ENCODE measurements at places on chromosomes 4 and X. TPM values are rescaled to one million over a fixed set of nuclear protein-coding genes. Genes with fewer than 3 reads are reported as not detected.

The RPL9 gene
- 1,444 TPM for total RNA-seq

The MMAA gene
- 8.3 TPM for total RNA-seq

The ETDA gene
- total RNA-seq, result not detected

The HSFX2 gene
- 0.33 TPM for total RNA-seq

The PPEF2 gene
- total RNA-seq, result 0.48 TPM

The MAGEB10 gene
- total RNA-seq, result not detected

The CFAP47 gene
- total RNA-seq, result not detected

The SLC39A8 gene
- 78.4 TPM for total RNA-seq

The LYAR gene
- total RNA-seq, result 22.4 TPM

The CT45A1 gene
- not detected for total RNA-seq

The SPANXN3 gene
- not detected for total RNA-seq

The SYNPO2 gene
- 0.41 TPM for total RNA-seq

The ADRA2C gene
- not detected for total RNA-seq

The FAAH2 gene
- 2.3 TPM for total RNA-seq

The CNKSR2 gene
- total RNA-seq, result 8.5 TPM

The OPHN1 gene
- 0.08 TPM for total RNA-seq

The CACNA1F gene
- 0.50 TPM for total RNA-seq

The TENM3 gene
- not detected for total RNA-seq

The SHOX gene
- total RNA-seq, result not detected

The FGG gene
- total RNA-seq, result not detected

The SRPX2 gene
- total RNA-seq, result not detected

The CTAG2 gene
- not detected for total RNA-seq

The TMEM129 gene
- total RNA-seq, result 28.2 TPM

The PI4K2B gene
- 32.5 TPM for total RNA-seq

The EXOSC9 gene
- total RNA-seq, result 39.0 TPM

The RHOH gene
- total RNA-seq, result 178 TPM

The FGF2 gene
- total RNA-seq, result 0.05 TPM

The USP51 gene
- 1.1 TPM for total RNA-seq

The NUDT10 gene
- total RNA-seq, result 0.34 TPM

The PAGE2B gene
- not detected for total RNA-seq

The RRH gene
- 0.18 TPM for total RNA-seq

The AR gene
- total RNA-seq, result 0.23 TPM

The MAGEC1 gene
- total RNA-seq, result not detected

The TBC1D1 gene
- total RNA-seq, result 76.6 TPM

The F11 gene
- total RNA-seq, result not detected

The CDKL2 gene
- total RNA-seq, result 1.1 TPM

The SMIM31 gene
- not detected for total RNA-seq

The CXorf49 gene
- total RNA-seq, result not detected

The GNRHR gene
- total RNA-seq, result not detected

The LDB2 gene
- total RNA-seq, result not detected

The HS3ST1 gene
- total RNA-seq, result not detected

The KLHL34 gene
- 1.3 TPM for total RNA-seq

The ATP1B4 gene
- not detected for total RNA-seq
